ENCODE measurements at places on chromosomes 16 and 17. TPM values are rescaled to one million over a fixed set of nuclear protein-coding genes. Genes with fewer than 3 reads are reported as not detected.

The KRT40 gene
- not detected for total RNA-seq

The KRT33A gene
- total RNA-seq: not detected

The COPZ2 gene
- 0.92 TPM for total RNA-seq

The DNAH2 gene
- total RNA-seq: not detected

The ZNF469 gene
- 1.0 TPM for total RNA-seq

The HID1 gene
- 25.9 TPM for total RNA-seq

All from CD8-positive, alpha-beta T cell (primary cell).